ENCODE measurements at places on chromosomes 12 and 14.

GRCh38 chr12:1429980-1430379 lies 164.4 kb downstream of the FBXL14 start:
- DNase-seq, result no peak

DNA sequence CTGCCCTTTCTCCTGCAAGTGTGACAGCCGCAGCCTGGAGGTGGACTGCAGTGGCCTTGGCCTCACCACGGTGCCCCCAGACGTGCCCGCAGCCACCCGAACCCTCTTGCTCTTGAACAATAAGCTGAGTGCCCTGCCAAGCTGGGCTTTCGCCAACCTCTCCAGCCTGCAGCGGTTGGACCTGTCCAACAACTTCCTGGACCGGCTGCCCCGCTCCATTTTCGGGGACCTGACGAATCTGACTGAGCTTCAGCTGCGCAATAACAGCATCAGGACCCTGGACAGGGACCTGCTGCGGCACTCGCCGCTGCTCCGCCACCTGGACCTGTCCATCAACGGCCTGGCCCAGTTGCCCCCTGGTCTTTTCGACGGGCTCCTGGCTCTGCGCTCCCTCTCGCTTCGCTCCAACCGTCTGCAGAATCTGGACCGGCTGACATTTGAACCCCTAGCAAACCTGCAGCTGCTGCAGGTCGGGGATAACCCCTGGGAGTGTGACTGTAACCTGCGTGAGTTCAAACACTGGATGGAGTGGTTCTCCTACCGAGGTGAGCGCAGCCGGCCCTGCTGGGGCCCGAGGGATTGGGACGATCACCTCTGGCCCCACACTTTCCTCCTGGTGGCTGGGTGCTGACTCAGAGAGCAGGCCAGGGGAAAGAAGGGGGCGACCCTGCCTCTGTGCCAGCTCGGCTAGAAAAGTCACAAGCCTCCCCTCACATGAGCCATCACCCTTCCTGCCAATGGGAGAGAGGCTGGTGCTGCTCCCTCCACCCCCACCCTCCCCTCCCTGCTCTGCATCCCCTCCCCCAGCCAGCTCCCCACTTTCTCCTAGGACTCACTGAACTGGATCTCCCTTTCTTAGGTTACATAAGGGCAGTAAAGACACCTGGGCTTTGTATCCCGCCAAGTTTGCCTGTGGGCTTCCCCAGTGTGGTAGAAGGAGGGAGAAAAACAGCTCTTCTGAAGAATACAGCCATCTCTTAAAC lies 10.9 kb downstream of the LRTM2 start:
- no peak for DNase-seq

DNA sequence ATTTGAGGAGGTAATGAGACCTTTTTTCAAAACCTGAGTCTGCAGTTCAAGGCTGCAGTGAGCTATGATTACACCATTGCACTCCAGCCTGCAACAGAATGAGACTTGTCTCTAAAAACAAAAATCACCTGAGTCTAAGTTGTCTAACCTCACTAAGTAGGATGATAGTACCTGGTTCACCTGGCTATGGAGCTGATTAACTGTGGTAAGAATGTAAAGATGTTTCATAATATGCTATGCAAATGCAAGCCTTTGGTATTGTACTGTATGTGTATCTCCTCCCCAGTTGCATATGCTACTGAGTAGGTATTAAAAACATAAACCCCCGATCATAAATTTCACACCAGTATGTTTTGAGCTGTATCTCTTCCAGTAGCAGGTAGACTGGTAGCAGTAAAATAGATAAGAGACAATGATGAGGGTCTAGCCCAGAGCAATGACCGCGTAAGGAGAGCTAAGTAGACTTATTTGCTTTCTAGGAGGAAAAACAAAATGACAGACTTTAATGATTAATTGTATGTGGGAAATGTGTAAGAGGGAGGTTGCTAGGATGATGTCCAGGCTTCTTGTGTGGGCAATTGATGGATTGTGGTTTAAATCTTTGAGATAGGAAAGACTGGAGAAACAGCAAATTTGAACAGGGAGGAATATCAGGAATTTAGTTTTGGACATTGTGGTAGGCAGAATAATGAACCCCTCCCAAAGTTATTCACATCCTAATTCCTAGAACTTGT lies 41.6 kb upstream of the EGLN3 start:
- no peak for DNase-seq

DNA sequence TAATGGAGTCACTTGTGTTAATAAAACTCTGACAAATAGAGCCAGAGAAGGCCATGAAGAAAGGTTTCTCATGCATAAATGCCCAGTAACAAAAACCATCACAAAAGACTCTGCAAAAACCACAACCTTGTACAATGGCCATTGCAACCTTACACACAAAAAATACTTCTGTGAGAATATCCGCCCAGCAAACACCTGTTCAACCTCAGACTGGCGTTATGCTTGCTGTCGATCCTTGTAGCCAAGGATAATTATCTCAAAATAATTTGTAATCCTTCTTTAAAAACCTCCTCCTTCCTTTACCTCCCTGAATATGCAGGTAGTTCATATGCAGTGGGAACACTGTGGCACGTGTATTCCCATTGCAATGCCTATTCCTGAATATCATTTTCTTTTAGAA lies 157.1 kb downstream of the SLC41A2 start:
- DNase-seq, result no peak

DNA sequence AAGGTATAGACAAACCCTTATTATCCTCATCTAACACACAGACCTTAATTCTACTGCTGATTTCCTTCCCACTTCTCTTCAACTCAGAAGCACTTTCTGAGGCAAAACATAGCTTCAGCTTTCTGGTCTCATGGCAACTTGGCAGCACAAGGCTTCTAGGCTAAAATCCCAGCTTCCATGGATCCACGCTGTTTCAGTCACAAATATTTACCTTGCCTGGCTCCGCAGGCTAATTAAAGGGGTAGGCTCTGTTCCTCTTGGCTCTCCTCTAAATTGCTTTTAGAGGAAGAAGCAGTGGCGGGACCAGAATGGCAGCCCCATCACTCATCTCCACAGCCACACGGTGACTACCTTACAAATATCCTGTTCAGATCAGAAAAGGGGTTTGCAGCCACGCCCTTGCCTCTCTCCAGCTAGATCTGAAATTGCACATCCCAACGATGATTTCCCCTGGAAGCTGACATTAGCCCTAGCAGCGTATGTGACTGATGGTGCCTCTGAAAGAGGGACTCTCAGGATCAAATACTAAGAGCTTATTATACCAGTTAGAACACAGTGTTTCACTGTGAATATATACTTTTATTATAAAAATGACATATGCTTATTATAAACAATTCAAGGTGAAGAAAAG lies 221.5 kb upstream of the NUDT4 start:
- DNase-seq, result no peak

GRCh38 chr14:47511829-47512228 lies 163.6 kb downstream of the MDGA2 start:
- no peak for DNase-seq

DNA sequence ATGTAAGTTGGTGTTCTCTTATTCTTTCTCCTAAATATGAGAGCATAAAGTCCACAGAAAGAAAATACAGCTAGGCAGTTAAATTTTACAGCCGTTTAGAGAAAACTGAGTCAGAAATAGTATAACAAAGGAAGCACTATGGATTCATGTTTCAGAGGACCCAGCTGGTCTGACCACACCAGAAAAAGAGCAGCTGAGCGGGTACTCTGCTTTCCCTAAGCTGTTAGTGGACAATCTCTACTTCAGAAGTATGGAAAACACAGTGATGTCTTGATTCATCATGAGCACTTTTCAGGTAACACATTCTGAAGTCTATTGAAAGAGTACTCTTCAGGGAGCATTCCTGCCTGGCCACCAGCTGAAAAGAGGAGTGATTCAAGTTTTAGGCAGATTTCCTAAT lies 12.4 kb downstream of the PPM1H start:
- DNase-seq, result no peak

DNA sequence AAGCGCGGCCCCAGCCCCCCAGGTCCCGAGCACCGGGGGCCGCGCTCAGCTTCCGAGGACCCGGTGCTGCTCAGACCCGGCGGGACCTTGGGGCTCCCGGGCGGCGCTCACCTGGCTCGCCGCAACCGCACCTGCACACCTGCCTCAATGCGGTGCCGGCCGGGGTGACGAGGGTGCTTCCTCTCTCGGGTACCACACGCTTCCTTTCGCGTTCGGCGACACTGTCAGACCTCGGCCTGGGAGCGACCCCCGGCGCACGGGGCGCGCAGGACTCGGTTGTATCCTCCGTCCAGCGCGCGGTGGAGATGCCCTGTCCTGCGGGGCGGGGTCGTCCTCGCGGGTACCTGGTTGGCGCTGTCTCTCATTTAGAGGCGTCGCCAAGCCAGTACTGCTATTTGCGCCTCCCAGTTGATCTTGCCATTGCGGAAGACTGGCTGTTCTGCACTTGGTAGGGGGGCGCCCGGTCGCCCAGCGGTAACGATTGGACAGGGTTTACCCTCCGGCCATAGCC lies 718 bp downstream of the PACS2 start:
- no peak for DNase-seq

DNA sequence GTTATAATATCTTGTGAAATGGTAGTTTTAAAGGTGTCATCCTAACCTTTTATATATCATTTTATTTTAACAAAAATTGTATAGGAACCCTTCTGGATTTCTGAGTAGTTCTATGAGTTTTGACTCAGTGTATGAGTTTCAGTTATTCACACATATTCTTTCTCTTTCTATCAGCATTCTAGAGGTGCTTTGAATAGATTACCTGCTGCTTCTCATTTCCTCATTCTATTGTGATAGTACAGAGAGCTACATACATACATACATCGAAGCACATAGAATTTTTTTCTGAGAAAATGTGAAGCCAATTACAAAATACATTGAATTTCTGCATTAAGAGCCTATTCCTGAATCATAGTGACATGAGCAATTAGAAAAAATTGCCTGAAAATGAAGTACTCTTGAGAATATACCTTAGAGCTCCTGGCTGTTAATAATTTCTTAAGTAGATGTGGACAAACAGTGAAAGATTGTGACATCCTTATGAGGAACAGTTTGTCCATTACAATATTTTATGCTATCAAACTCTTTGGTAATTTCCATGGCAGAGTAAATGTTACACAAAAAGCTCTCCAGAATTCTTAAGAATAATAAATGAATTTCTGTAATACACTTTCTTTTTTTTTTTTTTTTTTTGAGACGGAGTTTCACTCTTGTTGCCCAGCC lies 556.6 kb downstream of the TRHDE start:
- no peak for DNase-seq

- no peak for DNase-seq
Observed at GRCh38 chr14:30223385-30223785, 295.7 kb upstream of the PRKD1 start.

- peak; percentile 39 for DNase-seq
Observed at GRCh38 chr14:103385929-103386712, 906 bp downstream of the MARK3 start.

DNA sequence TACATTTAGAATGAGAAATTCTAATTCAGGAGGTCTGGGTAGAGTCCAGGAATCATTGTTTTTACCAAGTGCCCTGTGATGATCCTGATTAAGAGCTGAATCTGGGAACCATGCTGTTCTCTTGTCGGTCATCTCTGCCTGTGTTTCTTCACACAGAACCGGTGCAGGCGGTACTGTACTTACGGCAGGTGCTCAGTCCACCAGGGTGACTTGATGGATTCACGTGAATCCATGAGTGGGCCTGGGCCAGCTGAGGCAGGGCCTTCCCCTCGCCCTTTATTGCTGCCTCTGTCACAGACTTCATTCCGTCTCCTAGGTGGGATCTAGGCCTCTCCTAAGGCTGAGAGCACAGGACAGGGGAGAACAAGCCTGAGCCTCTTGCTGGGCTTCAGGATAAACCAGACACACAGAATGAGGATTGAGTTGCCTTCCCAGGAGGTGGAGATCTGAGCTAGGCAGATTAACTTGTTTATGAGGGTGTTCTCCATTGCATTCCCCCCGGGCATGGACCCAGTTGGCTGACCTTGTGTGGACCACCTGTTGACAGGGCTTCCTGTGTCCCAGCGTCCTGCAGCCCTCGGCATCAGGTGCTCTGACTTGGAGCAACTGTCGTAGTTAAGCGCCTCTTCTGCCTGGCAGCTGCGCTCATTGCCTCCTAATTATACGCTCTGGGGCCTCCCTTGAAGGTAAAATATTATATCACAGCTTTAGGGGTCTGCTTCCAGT lies 42.1 kb downstream of the B4GALNT3 start:
- DNase-seq, result no peak

DNA sequence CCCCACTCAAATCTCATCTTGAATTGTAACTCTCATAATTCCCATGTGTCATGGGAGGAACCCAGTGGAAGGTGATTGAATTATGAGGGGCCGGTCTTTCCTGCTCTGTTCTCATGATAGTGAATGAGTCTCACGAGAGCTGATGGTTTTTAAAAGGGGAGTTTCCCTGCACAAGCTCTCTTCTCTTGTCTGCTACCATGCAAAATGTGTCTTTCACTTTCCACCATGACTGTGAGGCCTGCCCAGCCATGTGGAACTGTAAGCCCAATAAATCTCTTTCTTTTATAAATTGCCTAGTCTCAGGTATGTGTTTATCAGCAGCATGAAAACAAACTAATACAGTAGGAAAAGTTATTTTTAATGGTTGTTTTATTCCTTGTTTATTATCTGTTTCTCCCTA lies 146.0 kb downstream of the FSCB start:
- DNase-seq, result no peak

- DNase-seq, result no peak
Observed at GRCh38 chr12:2756756-2757155, 38.0 kb upstream of the FKBP4 start.

DNA sequence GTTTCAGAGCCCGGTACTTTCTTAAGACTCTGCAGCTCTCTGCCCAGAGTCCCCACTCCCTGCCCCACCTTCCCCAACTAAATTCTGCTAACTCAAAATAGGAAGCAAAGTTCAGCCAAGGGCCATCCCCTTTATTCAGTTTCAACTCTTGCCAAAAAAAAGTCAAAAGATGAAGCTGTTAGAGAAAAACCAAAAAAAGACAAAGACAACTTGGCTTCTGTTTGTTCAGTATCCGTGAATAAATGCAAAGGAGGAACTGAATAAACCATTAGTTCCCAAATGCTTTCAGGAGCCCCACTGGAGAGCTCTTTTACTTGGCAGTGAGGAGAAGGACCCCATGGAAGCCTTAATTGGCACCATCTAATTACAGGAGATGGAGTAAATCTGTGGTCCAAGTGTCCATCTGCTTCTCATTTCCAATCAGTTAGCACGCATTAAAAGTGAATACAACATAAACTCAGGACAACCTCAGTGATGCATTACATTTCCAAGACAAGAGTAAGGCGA lies 155.4 kb upstream of the GZMB start:
- DNase-seq, result no peak

DNA sequence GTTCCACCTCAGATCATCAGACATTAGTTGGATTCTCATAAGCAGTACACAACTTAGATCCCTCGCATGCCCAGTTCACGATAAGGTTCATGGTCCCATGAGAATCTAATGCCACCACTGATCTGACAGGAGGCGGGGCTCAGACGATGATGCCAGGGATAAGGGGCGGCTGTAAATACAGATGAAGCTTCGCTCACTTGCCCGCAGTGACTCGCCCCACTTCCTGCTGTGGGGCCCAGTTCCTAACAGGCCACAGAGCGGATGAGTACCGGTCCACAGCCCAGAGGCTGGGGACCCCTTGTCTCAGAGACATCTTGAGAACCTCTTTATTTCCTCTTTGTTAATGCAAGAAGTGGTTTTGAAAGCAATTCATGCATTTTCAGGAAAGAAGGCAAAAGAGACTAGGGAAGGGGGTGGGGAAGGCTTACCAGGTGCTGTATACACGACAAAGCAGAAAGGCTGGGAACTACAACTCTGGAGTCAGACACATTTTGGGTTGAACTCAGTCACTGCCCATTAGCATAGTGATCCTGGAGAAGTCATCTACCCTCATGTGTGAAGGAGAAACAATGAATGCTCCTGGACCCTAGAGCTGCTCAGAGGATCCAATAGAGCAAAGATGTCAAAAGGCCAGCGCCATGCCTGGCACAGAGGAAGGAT lies 68.7 kb downstream of the EID3 start:
- peak; percentile 44 for DNase-seq

All from KBM-7 (cell line).